Gastroesophageal sphincter (tissue), 4 donors: ENCODE measurements at places on chromosomes 2 and 18.

DNA sequence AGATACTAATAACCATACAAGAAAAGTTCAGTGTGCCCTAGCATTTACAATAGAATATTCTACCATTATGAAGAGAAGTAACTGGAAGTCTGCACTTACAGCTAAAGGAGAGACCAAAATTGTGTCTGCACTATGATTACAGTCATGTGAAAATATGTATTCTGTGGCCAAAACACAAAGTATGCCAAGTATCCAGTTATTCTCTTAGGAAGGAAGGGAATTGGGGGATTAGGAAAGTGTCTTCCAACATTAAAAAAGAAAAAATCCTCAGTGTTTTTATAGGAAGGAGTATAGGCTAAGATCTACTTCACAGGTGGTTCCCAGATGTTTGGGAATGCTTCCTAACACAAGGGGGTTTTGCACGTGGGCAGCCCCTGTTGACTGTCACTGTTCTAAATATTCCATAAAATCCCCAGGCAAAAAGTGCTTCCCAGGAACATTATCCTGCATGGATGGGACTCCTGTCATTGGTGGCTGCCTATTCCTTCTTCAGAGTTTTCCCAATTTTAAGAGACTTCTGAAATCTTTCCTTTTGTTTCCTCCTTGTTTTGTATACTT lies 180.2 kb upstream of the KLHL29 start:
- ATAC-seq, result no peak

DNA sequence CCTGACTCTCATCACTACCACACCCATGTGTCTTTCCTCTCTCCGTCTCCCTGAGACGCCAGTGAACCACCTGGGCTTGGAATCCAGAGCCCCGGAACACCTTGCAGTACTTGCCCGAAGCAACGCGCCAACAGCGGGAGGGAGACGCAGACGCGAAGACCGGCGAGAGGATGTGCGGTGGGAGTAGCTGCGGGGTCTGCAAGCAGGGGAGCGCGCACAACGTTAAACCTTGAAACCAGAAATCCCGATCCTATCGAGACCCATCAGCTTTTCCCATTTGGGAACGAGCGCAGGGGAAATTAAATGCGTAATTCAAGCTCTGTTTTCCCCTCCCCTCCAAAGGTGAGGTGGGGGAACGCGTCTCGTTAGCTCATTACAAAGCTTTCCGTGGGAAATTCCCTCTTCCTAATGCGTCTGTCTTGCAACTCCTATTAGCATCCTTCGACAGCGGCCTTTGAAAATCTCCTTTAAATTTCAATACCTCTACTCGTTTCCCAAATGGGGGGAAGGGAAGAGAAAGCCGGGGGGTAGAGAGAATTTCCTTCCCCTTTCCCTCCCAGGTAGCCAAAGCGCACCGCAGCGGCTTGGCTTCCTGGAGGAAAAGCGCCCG lies 421 bp upstream of the CNTNAP5 start:
- no peak for ATAC-seq

DNA sequence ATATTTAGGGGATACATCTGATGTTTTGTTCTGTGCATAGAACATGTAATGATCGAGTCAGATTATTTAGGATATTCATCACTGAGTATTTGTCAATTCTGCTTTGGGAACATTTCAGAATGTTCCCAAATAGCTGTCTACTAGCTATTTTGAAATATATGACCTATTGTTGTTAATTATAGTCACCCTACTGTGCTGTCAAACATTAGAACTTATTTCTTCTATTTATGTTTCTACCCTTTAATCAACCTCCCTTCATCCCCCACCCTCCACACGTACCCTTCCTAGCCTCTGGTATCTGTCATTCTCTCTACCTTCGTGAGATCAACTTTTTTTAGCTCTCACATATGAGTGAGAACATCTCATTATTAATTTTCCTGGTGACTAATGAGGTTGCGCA lies 40.9 kb downstream of the ANKRD12 start:
- ATAC-seq, result no peak

- no peak for ATAC-seq
Measured at GRCh38 chr2:168519534-168520308, 63.6 kb downstream of the CERS6 start.

DNA sequence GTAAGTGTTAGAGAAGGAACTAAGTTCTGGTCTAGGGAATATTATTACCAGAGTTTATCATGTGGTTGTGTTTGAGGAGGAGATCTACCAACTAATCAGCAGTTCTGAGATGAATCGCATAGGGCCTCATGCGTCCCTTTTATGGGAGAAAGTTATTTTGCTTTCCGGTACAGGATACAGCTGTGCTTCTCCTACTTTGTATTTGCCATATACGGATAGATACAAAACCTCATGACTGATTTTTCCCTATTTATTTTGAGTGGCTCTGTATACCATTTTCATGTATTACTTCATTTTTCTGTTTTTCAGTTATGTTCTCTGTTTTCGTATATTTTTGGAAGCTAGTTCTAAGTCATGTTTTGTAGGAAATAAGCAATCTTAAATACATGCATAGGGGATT lies 66.8 kb downstream of the ACSL3 start:
- ATAC-seq, result no peak

DNA sequence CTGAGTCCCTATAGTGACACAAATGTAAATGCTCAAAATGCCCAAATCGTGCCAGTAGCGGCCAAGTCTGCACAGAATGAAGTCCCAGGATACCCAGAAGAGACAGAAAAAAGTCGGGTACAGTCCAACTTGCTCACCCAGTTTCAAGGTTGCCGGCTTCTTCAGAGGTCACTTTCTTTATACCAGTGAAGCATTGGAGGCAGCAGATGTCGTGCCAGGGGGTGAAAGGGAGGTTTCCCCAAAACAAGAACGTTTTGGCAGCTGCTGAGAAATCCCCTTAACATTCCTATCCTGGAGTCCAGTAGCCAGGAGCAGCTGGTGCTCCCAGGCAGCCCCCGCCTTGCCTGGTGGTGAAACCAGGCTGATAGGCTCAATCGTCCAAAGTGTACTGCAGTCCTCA lies 58.1 kb upstream of the MCFD2 start:
- no peak for ATAC-seq

DNA sequence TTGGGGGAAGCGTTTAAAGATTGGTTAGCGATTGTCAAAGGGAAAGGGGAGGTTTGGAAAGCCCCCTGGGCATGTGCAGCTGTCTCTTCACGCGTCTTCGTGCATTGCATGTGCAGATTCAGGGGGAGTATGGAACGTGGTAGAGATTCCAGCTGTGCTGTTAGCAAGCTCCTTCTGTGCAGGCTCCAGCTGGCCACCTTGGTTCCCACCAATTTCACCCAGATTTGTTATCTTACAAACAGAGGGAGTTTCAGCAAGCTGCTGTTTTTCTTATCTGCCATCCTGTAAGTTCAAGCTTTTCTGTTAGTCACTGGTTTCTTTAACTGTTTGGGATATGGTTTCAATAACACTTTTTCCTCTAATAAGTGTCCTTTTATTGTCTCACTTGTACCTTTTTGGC lies 30.4 kb downstream of the FARP2 start:
- no peak for ATAC-seq

DNA sequence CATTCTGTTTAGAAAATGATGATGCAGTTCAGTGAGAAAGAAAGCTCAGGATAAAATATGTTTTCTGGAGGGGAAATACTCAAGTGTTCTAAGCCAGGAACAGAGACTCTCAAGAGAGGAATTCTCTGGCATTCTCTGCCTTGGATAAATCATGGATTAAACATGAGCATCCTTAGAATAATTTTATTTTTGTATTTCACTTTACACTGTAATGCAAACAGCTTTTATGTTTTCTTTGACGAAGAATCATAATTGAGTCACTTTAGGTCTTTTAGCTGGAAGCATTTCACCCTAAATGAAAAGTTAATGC lies 11.1 kb downstream of the GDF7 start:
- no peak for ATAC-seq

DNA sequence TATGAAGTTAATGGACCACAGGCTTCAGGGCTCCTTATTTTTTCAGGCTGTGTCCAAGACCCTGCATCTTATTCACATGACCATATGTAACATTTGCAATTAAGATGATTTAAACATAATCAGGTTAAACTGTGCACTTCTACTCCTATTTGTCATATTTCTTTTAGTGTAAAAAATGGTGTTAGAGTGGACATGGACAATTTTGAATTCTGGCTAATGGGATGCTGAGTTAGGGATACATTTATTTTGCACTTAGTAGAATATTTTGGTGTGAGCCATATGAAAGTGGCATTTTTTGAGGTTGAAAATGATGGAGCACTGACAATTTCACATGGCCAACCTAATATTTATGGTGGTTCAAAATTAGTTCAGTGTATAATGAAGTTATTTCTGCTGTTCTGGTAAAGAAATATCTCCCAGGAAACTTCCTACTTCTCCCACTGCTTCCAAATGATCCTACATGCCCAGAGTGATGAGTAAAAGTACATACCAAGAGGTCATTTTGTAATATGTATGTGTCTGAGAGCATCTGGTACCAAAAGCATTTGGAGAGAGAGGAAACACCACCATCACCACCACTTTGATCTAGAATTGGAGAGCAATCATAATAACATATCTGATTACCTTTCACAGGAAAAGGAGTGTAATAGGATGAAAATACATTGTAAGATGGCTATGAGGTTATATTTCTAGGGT lies 36.0 kb downstream of the GULP1 start:
- ATAC-seq, result no peak

DNA sequence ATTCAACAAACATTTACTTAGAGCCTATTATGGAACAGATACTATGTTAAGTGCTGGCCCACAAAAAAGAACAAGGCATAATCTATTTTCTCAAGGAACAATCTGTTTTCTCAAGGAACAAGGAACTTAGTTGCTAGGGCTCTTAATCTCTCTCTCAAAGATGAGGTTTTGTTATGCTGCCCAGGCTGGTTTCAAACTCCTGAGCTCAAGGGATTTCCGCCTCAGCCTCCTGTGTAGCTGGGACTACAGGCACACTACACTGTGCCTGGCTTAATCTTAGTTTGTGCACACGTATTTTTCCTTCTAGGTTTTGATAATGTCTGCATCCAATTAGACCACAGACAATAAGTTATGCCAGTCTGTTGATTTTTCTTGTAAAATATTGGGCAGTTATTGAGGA lies 89.5 kb downstream of the PTH2R start:
- no peak for ATAC-seq

GRCh38 chr2:120626566-120626965 lies 109.1 kb upstream of the GLI2 start:
- ATAC-seq, result no peak

DNA sequence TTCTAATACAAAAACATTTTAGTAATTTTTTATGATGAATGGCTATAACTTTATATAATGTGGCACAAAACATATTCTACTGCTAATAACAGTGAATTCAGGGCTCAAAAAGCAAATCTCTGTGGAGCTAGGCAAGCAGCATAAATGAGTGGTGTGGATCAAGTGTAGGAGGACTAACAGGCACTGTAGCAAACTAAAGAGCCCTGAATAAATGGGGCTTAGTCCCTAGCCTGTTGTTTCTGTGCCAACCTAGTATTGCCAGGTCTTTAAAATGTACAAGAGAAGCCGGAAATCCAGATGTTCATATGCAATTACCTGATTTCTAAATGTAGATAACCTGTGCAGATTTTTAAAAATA lies 18.5 kb downstream of the REL start:
- ATAC-seq, result no peak

DNA sequence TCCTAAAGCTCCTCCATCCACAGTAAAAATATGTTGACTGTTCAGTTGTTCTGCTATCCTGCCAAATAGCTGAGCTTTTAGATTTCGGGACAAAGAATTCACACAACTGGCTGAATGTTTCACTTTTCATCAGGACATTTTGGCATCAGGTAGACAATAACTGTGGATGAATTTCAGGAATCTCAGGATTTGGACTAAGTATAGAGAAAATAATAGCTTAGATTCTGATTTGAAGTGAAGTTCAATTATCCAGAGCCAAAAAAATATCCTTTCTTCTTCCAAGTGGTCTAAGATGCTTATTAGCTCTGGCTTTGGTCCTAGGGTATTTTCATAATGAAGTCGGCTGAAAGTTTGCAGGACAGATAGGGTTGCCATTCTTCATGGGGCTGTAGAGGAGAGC lies 16.1 kb downstream of the KCNE4 start:
- no peak for ATAC-seq

DNA sequence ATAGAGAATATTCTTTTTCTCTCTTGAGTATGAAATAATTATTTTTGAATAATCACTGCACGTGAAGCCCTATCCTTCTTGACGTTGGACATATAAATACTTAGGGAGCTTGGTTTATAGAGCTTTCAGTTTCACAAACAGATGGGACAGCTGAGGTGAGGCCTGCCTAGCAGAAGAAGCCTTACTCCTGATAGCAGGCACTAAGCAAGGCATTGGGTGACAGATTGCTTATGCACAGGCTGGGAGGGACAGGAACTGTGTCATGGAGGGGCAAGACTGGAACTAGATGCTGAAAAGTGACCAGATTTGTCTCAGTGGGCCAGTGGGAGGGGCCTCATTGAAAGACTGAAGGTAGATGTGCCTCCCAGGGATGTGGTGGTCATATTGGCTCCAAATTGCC lies 220.8 kb downstream of the NEDD4L start:
- ATAC-seq, result no peak

DNA sequence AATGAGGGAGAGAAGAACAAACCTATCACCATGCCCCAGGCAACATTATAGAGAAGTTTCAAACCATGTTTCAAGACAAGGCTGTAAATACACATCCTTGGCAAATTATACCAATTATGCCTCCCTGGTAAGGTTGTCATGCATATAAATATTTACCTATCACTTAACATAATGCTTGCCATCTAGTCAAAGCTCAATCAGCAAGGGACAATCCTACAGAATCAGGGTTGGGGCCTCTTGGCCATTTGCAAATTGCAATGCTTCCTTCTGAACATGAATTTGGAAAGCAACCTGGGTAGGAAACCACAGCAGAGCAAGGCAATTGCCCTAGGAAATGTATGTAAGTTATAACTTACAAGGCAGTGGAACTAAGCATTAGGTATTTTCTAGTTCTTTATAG lies 907.2 kb upstream of the CDH2 start:
- ATAC-seq, result no peak

- ATAC-seq, result no peak
Measured at GRCh38 chr18:77092104-77093066, 40.2 kb downstream of the MBP start.

GRCh38 chr2:15152382-15152781 lies 408.8 kb downstream of the NBAS start:
- ATAC-seq, result no peak

- no peak for ATAC-seq
Measured at GRCh38 chr2:49857371-49858112, 703.2 kb upstream of the FSHR start.

GRCh38 chr2:287471-287885 lies 413 bp downstream of the ALKAL2 start:
- no peak for ATAC-seq

GRCh38 chr18:48983793-48984437 lies 33.1 kb upstream of the SMAD7 start:
- ATAC-seq, result no peak
